ENCODE measurements at places on chromosomes 11 and 22.

- DNase-seq, result no peak
These were observed 113.5 kb upstream of the KIRREL3 start for GRCh38 chr11:127114035-127114434.

DNA sequence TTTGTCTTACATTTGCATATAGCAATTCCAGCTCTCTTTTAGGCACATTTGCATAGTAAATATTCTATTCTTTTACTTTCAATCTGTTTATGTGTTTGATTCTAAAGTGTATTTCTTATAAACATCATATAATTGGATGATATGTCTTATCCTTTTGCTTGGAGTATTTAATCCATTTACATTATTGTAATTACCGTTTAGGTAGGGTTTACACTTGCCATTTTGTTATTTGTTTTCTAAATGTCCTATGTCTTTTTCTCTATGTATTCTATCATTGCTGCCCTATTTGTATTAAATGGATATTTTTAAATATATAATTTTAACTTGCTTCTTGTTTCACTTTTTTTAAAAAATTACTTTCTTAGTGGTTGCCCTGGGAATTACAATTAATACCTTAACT lies 22.8 kb upstream of the ACCSL start:
- no peak for DNase-seq

GRCh38 chr11:123856444-123856843 lies 29.0 kb downstream of the TMEM225 start:
- DNase-seq, result no peak

DNA sequence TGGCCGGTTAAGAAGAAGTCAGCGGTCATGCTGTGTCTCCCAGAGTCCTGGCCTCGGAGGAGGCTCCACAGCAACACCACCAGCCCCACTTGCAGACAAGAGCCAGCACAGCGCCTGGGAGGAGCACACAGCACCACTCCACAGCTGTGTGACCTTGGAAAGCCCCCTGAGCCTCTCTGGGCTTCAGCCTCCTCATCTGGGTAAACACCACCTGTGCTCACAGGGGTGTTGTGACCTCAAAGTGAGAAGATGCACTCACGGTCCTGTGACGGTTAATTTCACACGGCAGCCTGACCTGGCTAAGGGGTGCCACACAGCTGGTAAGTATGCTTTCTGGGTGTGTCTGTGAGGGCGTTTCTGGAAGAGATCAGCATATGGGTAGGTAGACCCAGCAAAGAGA lies 54.7 kb downstream of the PHF21B start:
- DNase-seq, result no peak
